LHCN-M2 (cell line): ENCODE measurements at places on chromosomes 16 and 17.
A peak's percentile ranks its signal among the peaks of the same experiment; 100 is the strongest.

DNA sequence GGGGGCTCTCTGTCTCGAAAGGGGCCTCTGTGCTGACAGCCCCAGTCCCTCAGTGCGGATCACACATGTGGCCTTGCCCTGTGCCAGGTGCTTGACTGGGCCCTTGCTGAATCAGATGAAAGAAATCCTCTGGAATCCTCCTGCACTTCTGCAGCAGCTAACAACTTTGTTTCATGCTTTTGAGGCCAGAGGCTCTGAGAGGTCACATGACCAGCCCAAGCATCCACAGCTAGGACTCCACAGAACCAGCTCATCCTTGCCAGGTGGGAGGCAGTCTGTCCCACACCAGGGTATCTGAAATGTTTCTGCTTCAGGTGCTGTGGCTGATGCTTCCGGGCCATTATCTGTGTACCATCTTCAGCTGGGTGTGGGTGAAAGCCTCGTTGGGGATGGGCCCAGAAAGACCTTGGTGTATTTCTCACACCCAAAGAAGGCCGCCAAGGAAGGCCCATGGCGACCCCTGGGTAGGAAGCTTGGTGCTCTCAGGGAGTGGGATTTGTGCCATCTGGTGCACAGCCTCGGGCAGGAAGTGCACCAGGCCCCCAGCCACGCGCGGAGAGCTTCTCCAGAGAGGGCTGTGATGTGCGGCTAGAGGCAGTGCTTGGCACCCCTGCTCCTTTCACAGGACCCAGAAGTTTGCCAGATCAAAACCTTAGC is 143.8 kb downstream of the CLEC16A start:
- no peak for DNase-seq

GRCh38 chr16:23948949-23949411 is 113.2 kb downstream of the PRKCB start:
- no peak for DNase-seq

GRCh38 chr17:16886655-16887322 is 85.1 kb downstream of the TNFRSF13B start:
- DNase-seq = no peak

DNA sequence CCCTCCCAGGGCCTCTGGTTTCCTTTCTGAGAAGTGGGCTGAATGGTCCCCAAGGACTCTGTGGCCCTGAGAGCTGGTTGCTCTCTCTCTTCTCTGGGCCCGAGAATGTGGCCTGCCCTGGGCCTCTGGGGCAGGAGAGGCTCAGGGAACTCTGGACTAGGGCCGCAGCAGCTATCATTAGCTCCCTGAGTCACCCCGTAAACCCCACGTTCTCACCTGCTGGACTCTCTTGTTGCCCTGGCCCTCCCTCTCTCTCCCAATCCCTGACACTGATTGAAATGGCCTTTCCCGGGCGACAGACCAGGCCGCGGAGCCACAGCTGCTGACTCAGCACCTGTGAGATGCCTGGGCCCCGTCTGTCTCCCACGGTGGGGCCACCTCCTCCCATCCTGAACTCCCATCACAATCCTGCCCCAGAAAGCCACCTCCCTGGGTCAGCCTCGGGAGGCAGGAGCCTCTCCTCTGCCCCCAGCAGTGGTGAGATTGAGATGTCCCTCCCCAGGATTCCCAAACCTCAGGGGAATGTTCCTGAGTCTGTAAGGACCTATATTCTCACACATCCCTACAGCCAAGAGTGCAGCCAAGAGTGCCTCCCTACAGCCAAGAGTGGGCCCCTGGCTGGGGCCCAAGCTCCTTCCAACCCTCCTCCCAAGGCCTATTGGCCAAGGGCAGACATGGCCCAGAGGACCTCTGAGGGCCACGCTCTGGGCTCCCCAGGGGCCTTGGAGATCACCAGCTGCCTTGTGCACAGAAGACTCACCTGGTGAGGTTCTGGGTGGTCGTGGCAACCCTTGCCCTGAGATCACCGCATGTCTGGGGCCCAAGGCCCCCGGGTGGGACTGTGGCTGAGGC is 470 bp downstream of the TRPV3 start:
- DNase-seq = peak; percentile 7

GRCh38 chr17:28598389-28598788 is 436 bp downstream of the SPAG5 start:
- DNase-seq = no peak

GRCh38 chr17:18950346-18950745 is 1.6 kb upstream of the SLC5A10 start:
- DNase-seq = no peak

DNA sequence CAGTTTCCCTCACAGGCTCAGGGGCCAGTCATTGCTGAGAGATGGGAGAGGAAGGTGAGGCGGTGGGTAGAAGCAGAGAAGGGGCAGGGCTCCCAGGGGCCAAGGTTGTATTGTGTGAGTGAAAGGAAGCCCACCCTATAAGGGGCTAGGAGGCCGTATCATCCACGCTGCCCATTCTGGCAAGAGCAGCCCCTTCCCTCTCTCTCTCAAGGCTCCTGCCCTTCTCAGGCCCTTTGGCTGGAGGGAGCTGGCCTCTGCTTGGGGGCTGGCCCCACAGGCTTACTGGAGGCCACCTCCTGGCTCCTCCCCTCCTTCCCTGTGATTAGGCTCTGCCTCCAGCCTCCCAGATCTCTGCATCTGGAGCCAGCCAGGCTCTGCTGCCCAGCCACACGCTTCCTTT is 7.6 kb downstream of the TBKBP1 start:
- no peak for DNase-seq
